ENCODE measurements at places on chromosomes 6 and 20. TPM values are rescaled to one million over a fixed set of nuclear protein-coding genes. Genes with fewer than 3 reads are reported as not detected.

DNA sequence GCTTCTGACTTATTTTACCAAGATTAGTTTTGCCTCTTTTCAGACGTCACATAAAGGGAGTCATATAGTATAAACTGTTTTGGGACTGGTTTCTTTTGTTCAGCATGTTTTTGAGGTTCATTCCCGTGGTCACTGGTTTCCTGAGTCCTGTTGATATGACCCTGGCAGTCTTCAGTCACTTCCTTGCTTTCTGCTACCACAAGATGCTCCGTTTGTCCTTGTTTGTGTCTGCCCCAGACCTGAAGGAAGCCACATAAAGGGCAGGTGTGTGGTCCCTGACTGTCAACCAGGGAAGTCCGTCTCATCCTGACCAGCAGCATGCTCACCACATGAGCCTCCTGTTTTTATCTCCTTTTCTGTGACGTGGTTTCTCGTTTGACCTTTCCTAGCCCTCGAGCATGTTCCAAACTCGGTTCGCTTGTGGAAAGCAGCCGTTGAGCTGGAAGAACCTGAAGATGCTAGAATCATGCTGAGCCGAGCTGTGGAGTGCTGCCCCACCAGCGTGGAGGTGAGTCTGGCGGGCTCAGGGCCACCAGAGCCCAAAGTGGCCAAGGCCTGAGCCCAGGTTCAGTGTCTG lies 26.1 kb upstream of the C20orf204 start:
- no peak for DNase-seq

- no peak for DNase-seq
These were observed 90.5 kb upstream of the EPB41L1 start for GRCh38 chr20:36063916-36064657.

FAM217A gene
- not detected for total RNA-seq

DNA sequence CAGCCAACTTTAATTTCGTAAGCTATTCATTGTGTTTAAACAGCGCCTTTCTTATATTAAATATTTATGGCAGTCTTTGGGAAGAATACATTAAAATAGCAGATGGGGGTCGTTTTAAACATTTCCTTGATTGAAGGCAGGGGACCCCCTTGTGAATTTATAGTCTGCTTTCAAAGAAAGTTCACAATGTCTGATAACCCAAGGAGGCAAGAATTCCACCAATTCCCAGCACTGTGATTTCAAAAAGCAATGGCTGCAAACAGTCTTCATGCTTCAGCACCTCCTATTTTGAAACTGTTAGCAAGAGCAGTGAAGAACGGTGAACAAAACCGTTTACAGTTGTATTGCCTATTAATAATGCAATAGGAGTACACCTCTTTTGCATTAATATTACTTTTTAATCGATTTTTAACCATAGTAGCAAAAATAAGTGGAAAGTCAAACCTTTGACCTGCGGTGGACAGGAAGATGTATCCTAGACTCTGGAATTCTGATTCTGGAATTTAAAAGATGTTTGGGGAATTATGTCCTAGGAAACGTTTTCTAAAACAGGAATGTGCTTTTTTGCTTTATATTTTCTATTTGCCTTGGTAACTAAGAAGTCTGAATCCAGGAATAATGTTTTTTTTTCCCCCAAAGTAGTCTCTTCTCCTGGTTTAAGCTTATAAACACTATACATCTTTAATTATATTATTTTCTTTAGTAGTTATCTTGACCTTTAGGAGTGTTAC lies 393.0 kb downstream of the CDKAL1 start:
- DNase-seq = no peak

GRCh38 chr6:108716801-108717791 lies 131.1 kb upstream of the ARMC2 start:
- DNase-seq = no peak
